ENCODE measurements at places on chromosomes 4 and X.

DNA sequence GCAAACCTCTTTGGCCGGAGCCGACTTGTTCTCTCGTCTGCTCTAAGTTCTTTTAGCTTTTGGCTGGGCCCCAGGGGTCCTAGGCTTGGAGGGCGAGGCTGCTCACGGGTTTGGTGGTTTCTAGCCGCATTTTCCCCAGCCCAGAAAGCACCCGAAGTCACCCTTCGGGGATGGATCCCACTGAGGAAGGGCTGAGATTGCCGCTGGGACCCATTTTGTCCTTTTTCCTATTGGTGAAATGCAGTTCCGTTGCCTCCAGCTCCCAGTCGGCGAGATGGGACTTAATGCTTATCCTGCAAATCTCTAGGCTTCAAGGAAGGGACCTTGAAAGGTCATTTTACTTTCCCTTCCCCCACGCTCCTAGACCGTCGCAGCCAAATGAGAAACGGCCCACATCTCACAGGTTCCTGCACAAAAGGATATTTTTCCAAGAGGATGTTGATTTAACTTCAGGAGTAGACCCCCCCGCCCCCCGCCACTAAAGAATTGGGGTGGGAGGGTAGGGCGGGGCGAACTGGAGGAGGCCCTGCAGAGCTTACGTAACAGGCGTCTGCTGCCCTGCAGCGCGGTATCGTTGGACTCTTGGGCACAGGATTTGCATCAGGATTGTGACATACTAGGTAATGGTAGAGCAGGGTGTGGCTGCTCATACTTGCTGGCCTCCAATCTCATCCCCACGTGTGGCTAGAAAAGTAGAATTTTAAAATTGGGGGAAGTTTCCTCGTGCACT is 564 bp downstream of the PGK1 start:
- DNase-seq: no peak

DNA sequence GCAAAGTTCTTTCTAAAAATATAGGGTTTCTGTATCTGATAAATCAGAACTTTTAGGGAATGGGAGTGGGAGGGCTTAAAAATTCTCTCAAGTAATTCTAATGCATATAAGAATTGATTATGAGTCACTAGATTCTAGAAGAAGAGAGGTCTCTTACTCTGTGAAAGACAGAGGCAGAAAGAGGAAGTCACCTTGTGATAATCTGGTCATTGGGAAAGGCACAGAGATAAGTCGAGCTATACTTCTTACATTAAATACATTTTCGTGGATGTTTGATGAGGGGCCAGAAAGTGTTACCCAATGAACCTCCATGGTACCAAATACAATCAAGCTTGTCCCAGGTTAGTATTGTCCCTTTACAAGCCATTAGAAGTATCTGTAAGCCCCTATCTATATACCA is 134.4 kb downstream of the MAD2L1 start:
- no peak for DNase-seq

GRCh38 chrX:31656013-31656412 is 584.2 kb upstream of the FTHL17 start:
- DNase-seq: no peak

- no peak for DNase-seq
Observed at GRCh38 chrX:13090339-13091110, 46.1 kb upstream of the FAM9C start.

- no peak for DNase-seq
Observed at GRCh38 chr4:2151544-2151943, 90.4 kb downstream of the HAUS3 start.

DNA sequence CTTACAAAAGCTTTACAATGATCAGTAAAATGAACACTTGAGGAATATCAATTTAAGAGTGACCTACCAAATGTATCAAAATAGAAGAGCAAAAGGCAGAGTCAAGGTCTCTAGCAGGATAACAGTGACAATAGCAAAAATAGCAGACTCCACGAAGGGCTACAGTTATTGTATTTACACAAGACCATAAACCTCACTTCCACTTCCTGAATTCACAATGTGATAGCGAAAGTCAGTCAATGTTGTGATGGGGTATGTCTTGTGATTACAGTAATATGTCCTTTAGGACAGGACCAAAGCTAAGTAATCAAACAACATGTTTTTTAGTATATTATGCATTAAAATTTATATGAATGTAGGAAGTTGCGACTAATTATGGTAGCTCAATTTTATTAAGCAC is 139.6 kb downstream of the IQCM start:
- DNase-seq: no peak

DNA sequence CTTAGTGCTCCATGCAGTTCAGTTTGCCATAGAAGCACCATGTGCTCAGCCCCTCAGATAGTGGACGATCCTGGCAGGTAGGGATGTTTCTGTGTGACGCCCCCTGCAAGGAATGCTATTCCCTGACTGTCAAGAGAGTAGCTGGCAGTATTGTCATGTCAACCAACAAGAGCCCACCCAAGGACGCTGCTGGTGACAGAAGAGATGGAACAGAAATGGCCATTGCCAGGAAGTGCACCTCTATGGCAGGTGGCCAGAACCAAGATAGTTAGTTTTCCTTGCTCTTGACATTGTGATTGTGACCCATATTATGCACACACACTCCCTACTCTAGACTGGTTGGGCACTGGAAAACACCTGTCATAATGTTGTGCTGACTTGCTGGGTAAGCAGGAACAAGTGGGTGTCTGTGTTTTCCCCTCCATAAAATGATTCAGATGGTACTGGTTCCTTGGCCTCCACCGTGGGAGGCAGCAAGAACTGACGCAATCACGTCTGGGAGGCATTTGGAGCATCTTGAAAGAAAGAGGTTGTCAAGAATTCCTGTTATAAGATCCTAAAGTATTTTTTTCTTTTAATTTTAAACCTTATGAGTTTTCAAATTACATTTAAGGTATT is 507.9 kb downstream of the MID1IP1 start:
- DNase-seq: no peak

DNA sequence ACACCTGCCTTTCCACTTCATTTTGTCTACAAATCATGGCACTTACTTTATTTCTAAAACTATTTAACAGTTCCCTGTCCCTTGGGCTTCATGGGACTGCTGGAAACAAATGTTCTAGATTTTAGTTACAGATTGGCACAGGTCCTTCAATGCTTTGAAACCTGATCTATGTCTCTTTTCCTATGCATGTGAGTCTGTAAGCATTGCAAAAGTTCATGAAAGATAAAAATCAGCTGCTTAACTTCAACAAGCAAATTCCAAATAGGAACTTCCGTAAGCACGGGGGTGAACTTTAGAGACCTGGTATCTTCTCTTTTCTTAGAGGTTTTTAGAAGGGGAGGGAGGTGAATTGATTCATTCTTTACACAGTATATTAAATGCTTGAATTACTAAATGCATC is 9.5 kb downstream of the LGI2 start:
- no peak for DNase-seq

GRCh38 chrX:100413229-100413628 is 3.2 kb upstream of the PCDH19 start:
- DNase-seq: no peak

GRCh38 chr4:128906581-128906980 is 97.1 kb downstream of the JADE1 start:
- DNase-seq: no peak

DNA sequence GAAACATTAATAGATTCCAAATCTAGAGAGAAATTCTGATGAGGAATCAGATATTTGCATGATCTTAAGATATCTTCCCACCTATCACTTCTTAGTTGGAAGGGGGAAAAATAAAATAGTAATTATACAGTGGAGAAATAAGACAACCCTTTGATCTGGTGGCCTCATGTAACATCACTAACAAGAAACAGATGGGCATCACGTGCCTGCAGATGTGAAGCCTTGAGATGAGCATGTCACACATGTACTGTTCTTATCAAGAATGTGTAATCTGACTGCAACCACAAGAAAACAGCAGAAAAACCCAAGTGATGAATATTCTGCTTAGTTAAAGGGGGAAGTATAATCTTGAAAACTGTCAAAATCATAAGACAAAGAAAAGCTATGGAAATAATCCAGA is 31.4 kb upstream of the NKX6-1 start:
- DNase-seq: no peak

DNA sequence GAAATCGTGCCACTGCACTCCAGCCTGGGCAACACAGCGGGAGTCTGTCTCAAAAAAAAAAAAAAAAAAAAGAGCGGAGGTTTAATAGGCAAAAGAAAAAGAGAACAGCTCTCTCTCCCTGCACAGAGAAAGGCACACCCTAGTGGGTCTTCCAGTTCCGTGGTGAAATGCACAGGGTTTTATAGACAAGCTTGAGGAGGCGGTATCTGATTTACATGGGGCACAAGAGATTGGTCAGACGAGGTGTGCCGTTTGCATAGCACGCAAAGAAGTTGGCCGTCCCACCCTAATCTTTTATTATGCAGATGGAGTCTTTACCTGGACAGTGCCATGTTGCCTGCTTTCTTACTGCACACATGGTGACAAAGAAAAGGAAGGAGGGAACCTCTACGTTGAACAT is 33.5 kb upstream of the REST start:
- no peak for DNase-seq

- DNase-seq: no peak
Observed at GRCh38 chr4:53645108-53645507, 53.8 kb upstream of the LNX1 start.

DNA sequence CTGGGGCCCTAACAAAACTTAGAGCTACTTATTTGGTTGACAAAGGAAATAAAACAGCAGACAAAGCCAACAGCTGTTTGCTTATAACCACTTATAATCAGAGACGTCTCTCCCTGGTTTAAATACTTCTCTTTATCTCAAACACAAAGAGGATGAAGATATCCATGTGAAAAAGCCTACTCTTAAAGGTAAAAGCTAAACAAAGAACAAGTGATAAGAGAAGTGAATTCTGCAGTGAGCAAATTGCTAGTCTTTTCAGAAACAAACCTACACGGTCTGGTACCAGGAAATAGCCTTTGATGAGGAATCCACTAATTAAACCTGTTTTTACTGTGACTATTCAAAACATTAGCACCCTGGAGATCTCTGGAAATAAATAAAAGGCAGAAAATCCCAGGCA is 46.7 kb downstream of the GRIA3 start:
- no peak for DNase-seq

- DNase-seq: no peak
Observed at GRCh38 chr4:11537846-11538245, 109.2 kb upstream of the HS3ST1 start.

- DNase-seq: no peak
Observed at GRCh38 chr4:149987330-149988086, 90.7 kb upstream of the DCLK2 start.

DNA sequence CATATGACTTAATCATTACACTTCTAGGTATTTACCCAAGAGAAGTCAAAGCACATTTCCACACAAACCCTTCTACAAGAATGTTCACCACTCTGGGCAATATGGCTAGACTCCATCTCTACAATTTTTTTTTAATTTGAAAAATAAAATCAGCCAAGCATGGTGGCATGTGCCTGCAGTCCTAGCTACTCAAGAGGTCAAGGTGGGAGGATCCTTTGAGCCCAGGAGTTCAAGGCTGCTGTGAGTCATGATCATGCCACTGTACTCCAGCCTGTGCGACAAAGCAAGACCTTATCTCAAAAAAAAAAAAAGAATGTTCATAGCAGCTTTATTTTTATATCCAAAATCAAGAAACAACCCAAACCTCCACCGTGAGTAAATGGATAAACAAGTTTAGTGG is 70.3 kb upstream of the MBNL3 start:
- no peak for DNase-seq

GRCh38 chr4:149980941-149981340 is 97.3 kb upstream of the DCLK2 start:
- no peak for DNase-seq

DNA sequence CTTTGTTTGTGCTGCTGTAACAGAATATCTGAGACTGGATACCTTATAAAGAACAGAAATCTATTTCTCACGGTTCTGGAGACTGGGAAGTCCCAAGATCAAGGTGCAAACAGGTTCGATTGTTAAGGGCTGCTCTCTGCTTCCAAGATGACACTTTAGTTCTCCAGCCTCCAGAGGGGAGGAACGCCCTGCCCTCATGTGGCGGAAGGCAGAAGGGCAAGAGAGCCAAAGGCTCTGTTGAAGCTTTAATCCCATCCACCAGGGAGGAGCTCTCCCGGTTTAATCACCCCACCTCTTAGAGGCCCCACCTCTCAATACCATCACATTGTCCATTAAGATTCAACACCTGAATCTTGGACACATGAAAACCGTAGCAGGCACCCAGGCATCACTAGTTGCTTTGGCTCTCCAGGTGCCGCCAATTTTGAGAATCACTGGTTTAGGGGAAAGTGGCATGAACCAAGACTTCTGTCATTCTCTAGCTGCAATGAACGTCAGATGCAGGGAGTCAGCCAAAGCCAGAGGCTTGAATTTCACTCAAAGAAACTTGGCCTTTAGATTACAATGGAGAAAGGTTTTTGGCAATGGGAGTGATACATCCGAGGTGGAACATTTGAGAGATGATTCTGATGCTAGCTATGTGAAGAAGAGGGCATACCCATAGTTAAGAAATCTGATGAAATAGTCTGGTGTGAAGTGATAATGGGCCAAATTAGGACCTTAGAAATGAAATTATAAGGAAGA is 15.7 kb downstream of the FHL1 start:
- DNase-seq: no peak

DNA sequence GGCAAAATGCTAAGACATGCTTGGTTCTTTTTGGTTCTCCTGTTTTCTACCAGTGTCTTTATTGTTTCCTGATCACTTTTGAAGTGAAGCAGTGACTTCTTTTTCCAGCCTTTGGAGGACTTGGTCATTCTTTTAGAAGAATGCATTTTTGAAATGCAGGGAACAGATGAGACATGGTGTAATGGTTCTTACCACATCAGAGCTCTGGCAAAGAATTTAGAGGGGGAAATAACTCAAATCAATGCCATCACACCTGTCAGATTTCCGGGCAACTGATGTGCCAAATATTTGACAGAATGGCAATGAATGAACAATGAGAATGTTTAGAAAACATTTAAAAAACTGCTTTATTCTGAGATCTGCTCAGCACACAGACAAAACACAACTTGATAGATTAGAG is 519.6 kb downstream of the IQCM start:
- no peak for DNase-seq

DNA sequence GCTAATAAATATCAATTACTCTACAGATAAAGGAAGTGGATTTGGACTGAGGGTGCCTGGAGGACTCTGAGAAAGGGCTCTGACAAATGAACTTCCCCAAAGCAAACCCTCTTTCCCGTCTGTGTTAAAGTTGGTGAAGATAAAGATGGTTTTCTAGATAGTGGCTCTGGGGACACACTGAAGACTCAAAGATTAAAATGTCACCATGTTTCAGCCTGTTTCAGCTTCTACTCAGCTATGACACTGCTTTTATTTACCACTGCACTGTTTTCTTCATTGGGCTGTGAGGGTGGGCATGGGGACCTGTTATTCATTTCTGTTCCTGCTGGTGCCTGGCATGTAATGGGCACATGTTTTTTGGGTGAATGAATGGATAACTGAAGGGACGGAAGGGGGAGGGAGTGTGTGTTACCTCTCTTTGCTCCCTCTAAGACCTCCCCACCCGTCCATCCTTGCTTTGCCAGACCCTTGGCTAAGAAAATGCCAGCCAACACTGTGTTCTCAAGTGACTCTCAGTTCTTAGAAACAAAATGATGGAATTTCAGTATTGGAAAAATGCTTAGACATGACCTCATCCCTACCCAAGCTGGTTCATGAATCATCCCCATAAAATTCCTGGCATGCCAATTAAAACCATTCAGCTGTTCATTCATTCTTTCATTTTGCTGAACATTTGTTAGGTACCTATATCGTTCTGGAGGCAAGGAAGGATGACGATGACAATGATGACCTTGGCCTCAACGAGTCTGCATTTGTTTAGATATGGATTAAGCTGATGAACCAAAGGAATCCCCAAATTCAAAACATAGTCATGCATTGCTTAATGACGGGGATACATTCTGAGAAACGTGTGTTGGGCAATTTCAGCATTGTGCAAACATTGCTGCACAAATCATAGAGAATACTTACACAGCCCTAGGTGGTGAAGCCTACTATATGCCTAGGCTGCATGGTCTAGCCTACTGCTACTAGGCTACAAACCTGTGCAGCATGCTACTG is 13.4 kb upstream of the STK32B start:
- DNase-seq: no peak
